Mammary microvascular endothelial cell (primary cell): ENCODE measurements at places on chromosomes 1 and 21. TPM values are rescaled to one million over a fixed set of nuclear protein-coding genes. Genes with fewer than 3 reads are reported as not detected.

The TNFRSF4 gene
- total RNA-seq = 1.4 and 2.0 TPM in 2 replicates

The IL20 gene
- not detected in 2 replicates for total RNA-seq

The ELF3 gene
- total RNA-seq = under 0.01 and 0.25 TPM in 2 replicates

The RRP1 gene
- 29.7 and 32.7 TPM in 2 replicates for total RNA-seq

The GBP5 gene
- total RNA-seq = 0.27 and 0.84 TPM in 2 replicates

The HPDL gene
- total RNA-seq = 4.7 and 9.3 TPM in 2 replicates

The MARK1 gene
- 0.69 and 0.80 TPM in 2 replicates for total RNA-seq

The HSD3B1 gene
- total RNA-seq = not detected in 2 replicates

The RNU1-3 gene
- under 0.01 TPM in 1 of 2 replicates, not detected in the other for total RNA-seq

The CYP4A22 gene
- total RNA-seq = not detected in 2 replicates

The DHRS3 gene
- total RNA-seq = 181 and 201 TPM in 2 replicates

The GNG12 gene
- total RNA-seq = 185 and 195 TPM in 2 replicates

The ESRRG gene
- not detected in 2 replicates for total RNA-seq

The C1orf105 gene
- total RNA-seq = not detected in 2 replicates

The KRTAP11-1 gene
- not detected in 2 replicates for total RNA-seq

The DISP3 gene
- total RNA-seq = 0.05 TPM in 1 of 2 replicates, not detected in the other

The PRAMEF25 gene
- total RNA-seq = not detected in 2 replicates

The MORC3 gene
- total RNA-seq = 13.3 and 14.0 TPM in 2 replicates

The CDA gene
- total RNA-seq = 0.13 and 1.1 TPM in 2 replicates

The ARMH1 gene
- not detected in 2 replicates for total RNA-seq

The ZNF648 gene
- total RNA-seq = not detected in 2 replicates

The DMBX1 gene
- not detected in 2 replicates for total RNA-seq

The ACOT11 gene
- total RNA-seq = 3.3 and 5.1 TPM in 2 replicates

The FCER1A gene
- total RNA-seq = not detected in 2 replicates

The KIAA0040 gene
- total RNA-seq = 12.7 and 16.5 TPM in 2 replicates

The SYCP1 gene
- not detected in 2 replicates for total RNA-seq

The FAM72D gene
- total RNA-seq = 2.4 and 4.6 TPM in 2 replicates

The VANGL1 gene
- 15.5 and 20.9 TPM in 2 replicates for total RNA-seq

The C21orf58 gene
- total RNA-seq = 6.1 and 6.6 TPM in 2 replicates

The LAPTM5 gene
- 54.0 and 55.9 TPM in 2 replicates for total RNA-seq

The LMX1A gene
- total RNA-seq = not detected in 2 replicates

The KRTAP21-2 gene
- not detected in 2 replicates for total RNA-seq

The OR2T35 gene
- total RNA-seq = not detected in 2 replicates

The DNAJC28 gene
- 0.64 and 2.8 TPM in 2 replicates for total RNA-seq

The MEGF6 gene
- total RNA-seq = 16.2 and 16.4 TPM in 2 replicates

The INKA2 gene
- total RNA-seq = 2.1 and 4.4 TPM in 2 replicates

The KLHL21 gene
- total RNA-seq = 42.4 and 44.2 TPM in 2 replicates

The TMPRSS15 gene
- total RNA-seq = not detected in 2 replicates

The SPATA17 gene
- total RNA-seq = not detected in 2 replicates

The FLG2 gene
- not detected in 2 replicates for total RNA-seq

The SLC6A9 gene
- 0.07 and 5.6 TPM in 2 replicates for total RNA-seq

The C1orf87 gene
- not detected in 2 replicates for total RNA-seq

The SLC6A17 gene
- 2.0 and 2.4 TPM in 2 replicates for total RNA-seq

The KLF17 gene
- not detected in 2 replicates for total RNA-seq

The SCP2 gene
- total RNA-seq = 103 and 113 TPM in 2 replicates

The FAM131C gene
- 0.10 and 1.3 TPM in 2 replicates for total RNA-seq

The STIL gene
- total RNA-seq = 16.8 and 17.6 TPM in 2 replicates

The NBPF4 gene
- not detected in 2 replicates for total RNA-seq
